ENCODE measurements at places on chromosomes 6 and 20.

DNA sequence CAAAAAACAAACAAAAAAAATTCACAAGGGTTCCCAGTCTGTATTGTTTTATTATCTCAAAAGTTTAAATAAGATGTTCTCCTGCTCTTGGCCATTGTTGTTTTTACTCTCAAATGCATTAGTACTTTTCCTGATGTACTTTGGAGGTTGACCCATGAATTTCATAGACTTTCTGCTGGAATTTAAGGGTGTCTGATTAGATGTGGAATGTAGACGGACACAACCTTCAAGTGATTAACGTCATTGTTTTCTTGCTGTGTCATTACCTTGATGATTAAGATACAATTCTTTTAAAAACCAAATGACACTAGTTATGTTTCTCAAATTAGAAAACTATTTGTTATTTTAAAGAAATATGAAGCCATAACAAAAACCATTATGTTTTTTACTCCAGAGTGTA lies 421.4 kb upstream of the RUNX2 start:
- DNase-seq: no peak

GRCh38 chr6:2695454-2696095 lies 55.1 kb downstream of the MYLK4 start:
- DNase-seq: no peak

DNA sequence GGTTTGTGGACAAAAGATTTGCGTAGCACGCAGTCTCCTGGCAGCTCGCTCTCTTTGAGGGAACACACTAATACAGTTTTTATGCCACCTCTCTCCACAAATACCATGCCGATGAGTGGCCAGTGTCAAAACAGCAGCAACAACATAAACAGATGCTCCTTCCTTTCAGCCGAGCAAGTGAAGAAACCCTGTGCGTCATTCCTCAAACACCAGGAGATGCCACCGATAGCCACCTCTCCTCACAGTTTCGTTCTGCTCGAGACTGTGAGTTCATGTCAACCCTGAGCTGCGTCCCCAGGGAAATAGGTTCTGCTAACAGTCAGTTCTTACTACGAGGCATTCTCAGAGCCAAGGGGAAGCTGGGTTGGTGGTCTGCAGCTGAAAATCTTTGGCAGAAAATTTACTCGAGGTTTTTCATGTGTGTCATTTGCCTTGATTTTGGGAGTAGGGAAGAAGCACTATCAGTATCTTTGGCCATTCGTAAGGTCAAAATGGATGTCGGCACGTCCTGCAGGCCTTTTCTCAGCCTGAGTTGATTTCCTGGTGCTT lies 59.9 kb downstream of the EYA2 start:
- no peak for DNase-seq

GRCh38 chr6:10968776-10969175 lies 75.3 kb downstream of the ELOVL2 start:
- no peak for DNase-seq

- no peak for DNase-seq
Observed at GRCh38 chr6:110173506-110174132, 5.9 kb downstream of the WASF1 start.
